A549 (cell line): ENCODE measurements at places on chromosomes 4 and X. TPM values are rescaled to one million over a fixed set of nuclear protein-coding genes. Genes with fewer than 3 reads are reported as not detected.

ASIC5 gene
- not detected in 3 replicates for polyA plus RNA-seq

GRCh38 chr4:146040623-146041022 is 102.0 kb upstream of the ZNF827 start:
- DNase-seq, result no peak

DNA sequence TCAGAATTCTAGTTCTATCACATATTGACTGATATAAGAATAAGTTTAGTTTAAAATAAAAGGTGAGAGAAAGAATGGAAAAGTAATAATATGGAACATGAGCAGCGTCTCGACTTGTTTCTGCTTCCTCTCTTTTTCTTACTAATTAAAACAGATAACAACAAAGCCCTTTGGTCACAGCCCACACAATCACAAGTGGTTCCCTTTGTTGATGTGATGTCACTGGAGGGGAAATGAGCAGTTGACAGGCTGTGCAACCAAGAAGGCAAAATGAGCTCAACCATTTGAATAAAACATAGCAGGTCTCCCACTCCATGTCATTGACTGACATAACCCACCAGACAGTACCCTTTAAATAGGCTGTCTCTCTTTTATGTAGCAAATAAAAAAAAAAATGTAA is 342.5 kb upstream of the MAGEB2 start:
- no peak for DNase-seq

DNA sequence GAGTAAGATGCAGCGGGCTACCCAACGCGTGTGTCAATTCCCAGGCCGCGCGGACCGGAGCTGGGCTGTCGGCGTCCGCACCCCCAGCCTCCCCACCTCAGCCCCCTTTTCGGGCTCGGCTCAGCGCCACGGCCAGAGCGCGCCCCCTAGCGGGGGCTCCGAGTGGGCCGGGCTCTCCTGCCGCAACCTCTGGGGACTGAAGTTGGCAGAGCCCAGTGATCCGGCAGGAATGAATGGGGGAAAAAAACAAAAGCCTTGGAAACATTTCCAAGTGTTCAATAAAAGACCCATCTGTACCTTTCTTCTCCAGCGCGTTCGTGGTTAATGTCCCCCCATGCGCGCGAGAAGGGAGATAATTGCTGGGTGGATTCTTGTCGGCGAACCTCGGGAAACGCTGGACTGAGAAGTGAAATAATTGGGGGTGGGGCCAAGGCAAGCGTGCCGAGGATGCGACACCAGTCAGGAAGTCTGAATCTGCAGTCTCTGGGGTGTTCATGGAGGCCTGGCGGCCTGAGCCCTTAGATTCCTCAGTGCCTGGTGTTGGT is 5.2 kb upstream of the ARX start:
- no peak for DNase-seq

CFAP47 gene
- 0.03 TPM in 1 of 3 replicates, not detected in the others for polyA plus RNA-seq

DNA sequence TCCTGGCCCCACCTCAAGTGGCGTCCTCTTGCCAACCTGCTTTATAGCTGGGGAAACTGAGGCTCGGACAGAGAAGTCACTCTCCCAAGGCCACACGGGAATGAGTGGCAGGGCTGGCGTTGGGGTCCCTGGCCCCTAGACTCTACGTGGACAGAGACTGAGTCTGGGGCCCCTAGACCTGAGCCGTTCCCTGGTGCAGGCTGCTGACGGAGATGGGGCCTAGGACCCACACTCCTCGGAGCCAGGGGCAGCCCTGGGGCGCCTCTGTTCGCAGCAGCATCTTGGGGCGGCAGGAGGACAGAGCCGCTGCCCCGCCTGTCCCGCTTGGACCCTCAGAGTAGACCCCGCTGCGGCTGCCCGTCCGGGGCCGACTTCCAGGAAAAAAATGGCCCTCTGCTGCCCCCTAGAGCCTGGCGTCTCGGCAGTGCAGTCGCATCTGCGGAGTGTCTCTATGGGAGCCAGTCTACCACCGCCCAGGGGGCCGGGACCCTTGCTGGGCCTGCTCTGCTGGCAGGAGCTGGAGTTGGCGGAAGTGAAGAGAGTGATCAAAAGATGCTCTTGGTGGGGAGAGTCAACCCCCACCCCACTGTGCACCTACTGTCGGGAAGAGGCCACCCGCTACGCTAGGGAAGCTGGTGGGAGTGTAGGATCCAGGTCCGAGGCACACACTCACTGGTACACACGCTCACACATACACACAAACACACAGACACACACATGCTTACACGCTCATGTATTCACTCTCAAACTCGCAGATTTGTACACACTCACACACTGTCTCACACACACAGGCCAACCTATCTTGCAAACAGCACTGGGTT is 220.1 kb downstream of the AFAP1 start:
- peak; percentile 78 for DNase-seq

GRCh38 chr4:158295053-158295452 is 84.8 kb downstream of the TMEM144 start:
- peak; percentile 38 for DNase-seq

DNA sequence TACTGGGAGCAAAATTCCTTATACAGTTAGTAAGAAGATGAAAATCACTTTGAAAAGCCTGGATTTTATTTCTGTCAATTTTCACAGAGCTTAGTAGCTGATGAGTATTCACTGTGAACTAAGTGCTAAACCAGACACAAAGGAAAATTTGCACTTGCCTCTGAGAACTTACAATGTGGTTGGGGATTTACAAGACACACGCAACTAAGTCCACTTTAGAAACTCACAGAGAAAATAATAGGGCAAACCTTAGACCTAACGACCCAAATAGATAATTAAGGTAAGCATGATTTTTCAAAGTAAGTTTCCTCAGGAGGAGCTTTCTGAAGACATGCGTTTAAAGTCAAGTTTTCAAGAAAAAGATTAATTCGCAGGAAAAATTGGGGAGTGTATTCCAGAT is 708.9 kb downstream of the ADGRL3 start:
- DNase-seq, result no peak

GRCh38 chr4:38716256-38716655 is 52.3 kb downstream of the KLF3 start:
- no peak for DNase-seq

GRCh38 chr4:18798123-18798522 is 776.6 kb upstream of the LCORL start:
- DNase-seq, result no peak

GRCh38 chrX:133473451-133473850 is 58.2 kb upstream of the GPC4 start:
- no peak for DNase-seq

GRCh38 chrX:119682019-119682989 is 10.7 kb downstream of the SEPTIN6 start:
- DNase-seq, result no peak
